KBM-7 (cell line): ENCODE measurements at places on chromosomes 3 and 15.

- DNase-seq: no peak
Observed at GRCh38 chr3:54426381-54426780, 304.0 kb downstream of the CACNA2D3 start.

DNA sequence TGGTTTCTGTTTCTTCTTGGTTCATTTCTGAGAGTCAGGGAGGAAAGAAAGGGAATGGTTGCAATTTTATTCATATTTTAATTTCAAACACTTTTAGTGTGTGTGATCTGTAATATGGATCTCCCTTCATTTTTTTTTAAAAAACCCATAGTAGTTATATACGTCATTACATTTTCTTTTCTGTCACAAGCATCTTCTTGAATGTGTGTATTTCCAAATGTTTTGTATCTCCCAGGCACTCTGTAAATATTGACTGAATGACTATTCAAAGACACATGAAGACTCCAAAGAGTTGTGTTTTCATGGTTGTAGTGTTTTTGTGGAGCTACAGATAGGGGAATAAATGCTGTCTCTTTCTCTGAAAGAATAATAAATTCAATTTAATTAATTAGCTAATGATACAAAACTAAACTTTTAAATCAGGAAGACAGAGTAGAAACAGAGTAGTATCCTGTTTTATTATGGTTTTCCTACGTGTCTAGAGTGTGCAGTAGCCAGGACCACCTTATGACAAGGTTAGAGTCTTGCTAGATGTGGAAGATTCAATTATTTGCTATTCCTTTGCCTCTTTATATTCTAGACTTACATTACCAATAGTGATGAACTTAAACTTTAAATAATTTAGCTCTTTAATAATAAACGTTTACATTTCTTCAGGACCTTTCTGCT is 35.5 kb downstream of the NECTIN3 start:
- no peak for DNase-seq

DNA sequence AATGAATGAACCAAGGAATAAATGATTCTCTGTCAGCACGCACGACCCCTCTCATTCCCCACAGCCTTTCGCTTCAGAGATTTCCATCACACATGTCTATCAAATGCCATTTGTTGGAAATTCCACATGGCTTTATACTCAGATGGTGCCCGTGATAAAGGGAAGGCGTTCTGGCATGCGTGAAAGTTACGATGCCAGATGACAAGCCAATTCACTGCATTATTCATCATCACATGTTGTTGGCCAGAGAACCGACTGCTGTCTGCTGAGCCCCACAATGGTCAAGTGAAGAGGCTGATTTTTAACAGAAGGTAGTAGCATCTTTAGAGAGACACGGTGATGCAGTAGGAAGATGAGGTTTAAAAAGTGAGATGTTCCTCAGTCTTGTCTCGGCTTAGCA is 74.1 kb upstream of the FRMD4B start:
- DNase-seq: no peak

DNA sequence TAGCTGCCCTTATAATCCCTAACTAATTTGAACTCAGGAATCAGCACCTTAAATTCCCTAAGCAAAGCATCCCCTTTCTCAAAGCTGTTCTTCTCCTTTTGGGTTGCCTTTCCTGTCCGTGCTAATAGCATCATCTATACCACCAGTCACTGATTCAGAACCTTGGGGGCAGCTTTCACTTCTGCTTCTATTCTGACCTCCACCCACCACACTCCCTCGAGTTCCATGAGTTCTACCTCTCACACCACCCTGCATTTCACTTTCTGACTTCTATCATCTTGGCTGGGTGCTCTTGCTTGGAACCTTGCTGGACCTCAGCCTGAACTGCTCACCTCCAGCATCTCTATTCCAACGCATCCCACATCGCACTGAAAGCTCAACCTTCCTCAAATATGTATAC is 55.4 kb upstream of the KCNMB2 start:
- no peak for DNase-seq

DNA sequence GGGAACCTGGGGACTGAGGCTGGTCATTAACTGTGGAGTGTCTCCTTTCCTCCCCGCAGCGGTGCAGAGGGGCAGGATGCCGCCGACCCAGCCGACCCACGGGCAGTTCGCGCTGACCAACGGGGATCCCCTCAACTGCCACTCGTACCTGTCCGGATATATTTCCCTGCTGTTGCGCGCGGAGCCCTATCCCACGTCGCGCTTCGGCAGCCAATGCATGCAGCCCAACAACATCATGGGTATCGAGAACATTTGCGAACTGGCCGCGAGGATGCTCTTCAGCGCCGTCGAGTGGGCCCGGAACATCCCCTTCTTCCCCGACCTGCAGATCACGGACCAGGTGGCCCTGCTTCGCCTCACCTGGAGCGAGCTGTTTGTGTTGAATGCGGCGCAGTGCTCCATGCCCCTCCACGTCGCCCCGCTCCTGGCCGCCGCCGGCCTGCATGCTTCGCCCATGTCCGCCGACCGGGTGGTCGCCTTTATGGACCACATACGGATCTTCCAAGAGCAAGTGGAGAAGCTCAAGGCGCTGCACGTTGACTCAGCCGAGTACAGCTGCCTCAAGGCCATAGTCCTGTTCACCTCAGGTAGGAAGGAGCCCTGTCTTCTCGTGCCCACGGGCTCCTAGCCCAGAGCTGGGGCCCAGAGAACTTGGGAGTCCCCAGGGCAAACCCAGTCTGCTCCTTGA is 3.7 kb downstream of the NR2F2 start:
- DNase-seq: no peak

- no peak for DNase-seq
Observed at GRCh38 chr3:194852345-194852744, 166.7 kb downstream of the FAM43A start.

GRCh38 chr3:11236588-11237461 is 35.4 kb upstream of the ATG7 start:
- peak; percentile 48 for DNase-seq

- peak; percentile 93 for DNase-seq
Observed at GRCh38 chr3:126472277-126473006, 3.2 kb downstream of the ZXDC start.

- DNase-seq: no peak
Observed at GRCh38 chr3:51500632-51501131, 867 bp upstream of the DCAF1 start.

DNA sequence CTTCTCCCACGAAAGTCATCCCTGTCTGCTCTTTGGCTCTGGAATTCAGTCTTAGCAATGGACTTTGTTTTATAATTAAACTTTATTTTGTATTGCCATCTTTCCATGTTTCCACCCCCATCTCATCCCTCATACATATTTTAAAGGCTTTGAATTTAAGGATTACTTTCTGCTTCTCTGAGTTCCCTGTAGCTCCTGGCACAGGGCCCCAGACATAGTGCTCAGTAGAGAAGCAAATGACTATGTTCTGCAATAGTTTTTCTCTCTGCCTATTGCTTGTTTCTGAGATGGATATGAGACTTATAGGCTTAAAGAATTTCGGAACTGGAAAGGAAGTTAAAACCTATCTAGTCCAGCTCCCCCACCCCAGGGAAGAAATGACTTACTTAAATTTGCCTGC is 197.0 kb downstream of the LPP start:
- DNase-seq: no peak

GRCh38 chr15:31161951-31162350 is 60.4 kb upstream of the TRPM1 start:
- no peak for DNase-seq
